CD14-positive monocyte (primary cell): ENCODE measurements at places on chromosomes 5 and 9.

DNA sequence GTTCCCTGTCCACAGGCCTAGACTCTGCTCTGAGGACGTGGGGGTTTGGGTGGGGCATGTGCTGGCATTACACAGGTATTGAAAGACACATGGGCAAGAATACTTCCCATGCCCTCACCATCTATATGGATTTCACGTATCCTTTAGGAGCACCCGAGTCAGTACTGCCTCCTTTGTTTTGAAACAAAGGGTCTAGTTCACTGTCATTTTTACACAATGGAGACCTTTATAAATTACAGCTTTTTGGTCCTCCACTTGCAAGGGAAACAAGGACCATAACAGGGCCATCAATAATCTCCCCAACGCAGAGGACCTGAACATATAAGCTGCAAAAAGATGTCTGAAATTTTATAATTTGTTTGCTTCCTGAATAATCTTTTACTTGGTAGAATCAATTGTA lies 24.9 kb upstream of the CRHBP start:
- DNase-seq: no peak
- no peaks in the 10 kb centered on the region for H3K4me1 ChIP-seq
- H3K36me3 ChIP-seq: no peaks in the 10 kb centered on the region
- H3K4me3 ChIP-seq: no peak overlapping the region
- no peaks in the 10 kb centered on the region for H3K27me3 ChIP-seq

DNA sequence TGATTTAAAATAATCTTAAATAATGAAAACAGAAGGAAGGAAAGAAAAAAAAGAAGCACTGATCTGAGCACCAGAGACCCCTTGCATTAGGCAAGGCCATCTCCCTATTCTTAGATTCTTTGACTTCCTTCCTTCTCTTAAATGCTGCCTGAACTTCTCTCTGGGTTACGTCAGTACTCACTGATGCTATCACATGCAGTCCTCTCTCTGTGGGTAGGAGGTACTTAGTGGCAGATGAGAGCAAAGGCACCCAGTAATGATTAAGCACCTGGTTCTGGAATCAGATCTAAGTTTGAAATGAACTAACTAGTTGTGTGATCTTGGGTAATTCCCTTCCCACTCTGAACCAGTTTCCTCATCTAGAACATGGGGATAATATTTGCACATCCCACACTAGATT lies 110.3 kb upstream of the TBC1D2 start:
- no peaks in the 10 kb centered on the region for H3K4me1 ChIP-seq
- no peak for DNase-seq
- no peak overlapping the region for H3K27ac ChIP-seq
- no peaks in the 10 kb centered on the region for H3K36me3 ChIP-seq
- H3K4me3 ChIP-seq: no peak overlapping the region

DNA sequence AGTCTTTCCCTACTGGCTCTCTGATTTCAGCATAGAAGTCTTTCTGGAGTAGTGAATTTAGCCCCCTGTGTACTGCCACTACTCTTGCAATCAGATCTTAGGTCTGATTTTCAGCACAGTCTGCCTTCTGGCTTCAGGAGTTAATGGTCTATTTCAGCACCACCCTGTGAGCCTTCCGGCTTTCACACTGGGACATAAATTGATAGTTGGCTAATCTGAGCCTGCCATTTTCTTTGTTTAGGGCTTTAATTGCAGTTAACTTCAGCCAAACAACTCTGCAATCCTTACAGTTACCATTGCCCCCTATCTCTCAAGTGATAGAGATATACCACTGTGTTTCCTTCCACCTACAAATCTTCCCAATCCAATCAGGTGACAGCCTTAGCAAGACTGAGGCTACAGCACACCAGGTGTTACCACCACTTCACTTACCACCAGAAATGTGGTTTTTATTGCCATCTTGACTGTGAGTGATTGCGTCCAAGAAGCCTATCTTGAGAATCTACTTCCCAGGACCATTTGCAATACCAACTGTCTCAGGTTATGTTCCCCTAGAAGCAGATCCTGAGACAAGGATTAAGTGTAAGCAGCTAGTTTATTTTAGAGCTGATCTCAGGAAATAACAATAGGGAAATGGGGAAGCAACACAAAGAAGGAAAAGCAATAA lies 51.9 kb upstream of the NEK6 start:
- H3K36me3 ChIP-seq: no peaks in the 10 kb centered on the region
- H3K27ac ChIP-seq: no peak overlapping the region
- peaks cover 83% of the 10 kb centered on the region for H3K4me1 ChIP-seq

GRCh38 chr9:22026696-22027095 lies 17.6 kb upstream of the CDKN2B start:
- no peaks in the 10 kb centered on the region for H3K36me3 ChIP-seq
- H3K27me3 ChIP-seq: peaks cover 7% of the 10 kb centered on the region
- no peak for DNase-seq
- peaks cover 34% of the 10 kb centered on the region for H3K4me1 ChIP-seq
- no peak overlapping the region for H3K4me3 ChIP-seq

DNA sequence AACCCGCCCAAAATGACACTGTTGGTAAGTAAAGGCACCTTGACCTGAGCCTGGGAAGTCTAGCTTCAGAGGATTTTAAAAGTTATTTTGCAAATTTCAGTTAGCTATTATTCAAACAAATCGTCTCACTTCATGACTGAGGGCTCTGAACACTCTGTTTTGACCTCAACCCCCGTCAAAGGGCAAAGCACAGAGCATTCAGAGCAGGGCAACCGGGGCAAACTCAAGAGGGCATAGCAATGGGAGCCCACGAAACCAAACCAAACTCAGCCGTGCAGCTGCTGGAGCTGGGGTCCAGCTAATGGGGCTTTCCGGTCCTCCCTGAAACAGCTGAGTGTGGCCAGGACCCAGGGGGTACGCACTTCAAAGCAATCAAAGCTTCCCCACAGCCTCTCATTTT lies 1.6 kb downstream of the C9 start:
- no peaks in the 10 kb centered on the region for H3K36me3 ChIP-seq
- no peak overlapping the region for H3K4me3 ChIP-seq
- H3K27ac ChIP-seq: no peak overlapping the region
- H3K27me3 ChIP-seq: no peaks in the 10 kb centered on the region
- DNase-seq: no peak
- H3K4me1 ChIP-seq: no peaks in the 10 kb centered on the region
